ENCODE measurements at places on chromosomes 2 and 18. TPM values are rescaled to one million over a fixed set of nuclear protein-coding genes. Genes with fewer than 3 reads are reported as not detected.

Gene CCDC85A
- polyA plus RNA-seq, result 3.1 TPM

GRCh38 chr2:3294069-3294468, 83.5 kb downstream of the EIPR1 start:
- DNase-seq, result no peak

- DNase-seq, result no peak
These were observed 131.5 kb downstream of the SMAD7 start for GRCh38 chr18:48819276-48819675.

GRCh38 chr2:240983996-240984498, 14.4 kb upstream of the SNED1 start:
- DNase-seq, result no peak

DNA sequence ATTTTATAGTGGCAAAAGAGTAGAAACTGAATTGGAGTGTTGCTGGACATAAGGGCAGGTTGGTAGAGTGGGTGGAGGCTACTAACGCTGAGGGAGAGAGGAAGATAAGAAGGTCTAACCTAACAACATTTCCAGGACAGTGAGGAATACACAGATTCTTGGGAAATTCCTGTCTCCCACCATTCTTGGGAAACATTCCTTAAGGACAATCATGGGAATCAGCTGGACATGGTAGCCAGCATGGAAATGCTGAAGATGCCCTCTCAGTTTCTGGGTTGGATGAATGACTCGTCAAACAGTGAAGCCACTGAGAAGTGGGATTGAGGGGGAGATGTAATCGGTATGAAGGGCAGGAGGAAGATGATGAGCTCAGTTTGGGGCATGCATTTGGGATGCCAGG, 265.4 kb downstream of the AFF3 start:
- no peak for DNase-seq
